T1000 (cell line): ENCODE measurements at places on chromosomes 11 and 22.

- no peak for DNase-seq
These were observed 9.6 kb upstream of the LMO1 start for GRCh38 chr11:8273287-8273686.

DNA sequence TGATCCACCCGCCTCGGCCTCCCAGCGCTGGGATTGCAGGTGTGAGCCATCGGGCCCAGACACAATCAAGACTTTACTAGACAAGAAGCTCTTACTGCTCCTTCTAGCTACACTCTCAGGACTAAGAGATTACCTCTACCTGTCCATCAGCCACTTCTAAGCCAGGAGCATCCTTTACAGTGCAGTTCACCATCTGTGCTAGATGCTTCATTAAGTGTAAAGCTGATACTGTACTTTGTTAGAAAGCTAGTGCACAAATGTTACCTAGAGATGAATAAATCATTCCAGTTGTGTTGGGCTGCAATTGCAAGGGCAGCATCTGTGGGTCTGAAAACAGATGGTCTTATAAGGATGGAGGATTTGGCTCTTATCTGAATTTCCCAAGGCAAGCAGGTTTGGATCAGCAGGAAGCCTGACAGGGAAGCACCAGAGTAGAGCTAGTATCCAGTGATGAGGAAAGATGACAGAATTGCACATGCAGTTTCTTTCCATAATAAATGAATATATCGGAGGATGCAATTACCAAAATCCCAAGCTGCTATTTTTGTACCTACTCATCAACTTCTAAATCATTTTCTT lies 58.3 kb downstream of the FAM168A start:
- DNase-seq: no peak

DNA sequence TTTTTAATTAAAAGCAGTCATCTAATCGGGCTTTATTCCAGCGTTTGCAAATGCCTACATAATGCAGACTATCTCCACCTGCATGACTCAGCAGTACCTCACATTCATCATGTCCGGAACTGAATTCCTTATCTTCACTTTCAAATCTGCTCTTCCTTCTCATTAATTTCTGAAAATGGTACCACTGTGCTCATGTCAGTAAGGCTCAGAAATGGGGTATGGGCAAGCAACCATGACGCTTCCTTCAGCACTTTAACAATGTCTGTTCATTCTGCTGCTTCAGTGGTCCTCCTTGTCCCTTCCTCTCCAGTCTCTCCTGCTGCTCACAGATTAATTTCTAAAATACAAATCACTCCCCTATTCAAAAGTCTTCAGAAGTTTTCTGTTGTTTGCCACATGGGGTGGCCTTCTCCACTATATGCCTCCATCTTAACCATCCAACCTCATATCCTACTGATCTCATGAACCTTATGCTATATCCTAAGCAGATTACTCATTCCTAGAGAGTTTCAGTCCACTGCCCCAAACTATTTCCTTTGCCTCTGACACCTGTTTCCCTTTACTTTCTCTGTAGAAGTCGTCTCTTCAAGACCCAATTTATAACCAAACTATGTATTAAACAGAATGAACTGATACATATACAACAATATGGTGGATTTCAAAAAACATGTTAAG lies 7.0 kb downstream of the GTF2H1 start:
- no peak for DNase-seq

- no peak for DNase-seq
These were observed 101.7 kb downstream of the ABTB2 start for GRCh38 chr11:34256150-34256549.

- no peak for DNase-seq
These were observed 10.4 kb upstream of the ANO1 start for GRCh38 chr11:70067591-70068341.

DNA sequence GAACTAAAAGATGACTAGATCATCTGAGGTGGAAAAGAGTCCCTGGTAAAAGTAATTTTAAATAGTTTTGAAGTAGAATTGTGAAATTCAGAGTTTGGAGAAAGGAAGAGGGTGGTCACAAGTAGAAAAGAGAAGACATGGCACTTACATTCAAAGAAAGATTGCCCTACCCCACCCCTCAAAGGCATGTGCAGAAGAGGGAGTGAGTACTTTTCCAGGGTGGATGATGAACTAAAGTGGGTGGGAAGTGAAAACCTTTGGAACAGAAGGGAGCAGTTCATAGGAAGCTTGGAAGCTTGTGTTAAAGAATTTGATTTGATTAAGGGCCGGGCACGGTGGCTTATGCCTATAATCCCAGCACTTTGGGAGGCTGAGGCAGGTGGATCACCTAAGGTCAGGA lies 23.6 kb downstream of the SREBF2 start:
- DNase-seq: no peak

DNA sequence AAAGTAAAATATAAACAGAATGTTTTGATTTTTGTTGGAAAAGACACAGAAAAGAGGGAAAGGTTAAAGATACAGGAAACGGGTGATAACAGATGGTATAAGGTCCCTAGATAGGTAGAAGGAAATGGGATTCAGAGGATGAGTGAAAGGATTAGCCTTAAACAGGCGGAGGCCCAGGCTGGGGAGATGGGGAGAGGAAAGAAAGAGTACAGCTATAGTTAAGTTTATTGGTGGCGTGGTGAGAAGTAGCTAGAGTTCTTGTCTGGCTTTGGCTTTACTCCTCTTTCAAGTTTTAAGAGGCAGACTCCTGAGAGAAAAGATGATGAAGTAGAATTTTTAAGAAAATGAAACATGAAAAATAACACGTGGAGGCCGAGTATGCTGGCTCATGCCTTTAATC lies 13.7 kb downstream of the ZBTB44 start:
- no peak for DNase-seq

DNA sequence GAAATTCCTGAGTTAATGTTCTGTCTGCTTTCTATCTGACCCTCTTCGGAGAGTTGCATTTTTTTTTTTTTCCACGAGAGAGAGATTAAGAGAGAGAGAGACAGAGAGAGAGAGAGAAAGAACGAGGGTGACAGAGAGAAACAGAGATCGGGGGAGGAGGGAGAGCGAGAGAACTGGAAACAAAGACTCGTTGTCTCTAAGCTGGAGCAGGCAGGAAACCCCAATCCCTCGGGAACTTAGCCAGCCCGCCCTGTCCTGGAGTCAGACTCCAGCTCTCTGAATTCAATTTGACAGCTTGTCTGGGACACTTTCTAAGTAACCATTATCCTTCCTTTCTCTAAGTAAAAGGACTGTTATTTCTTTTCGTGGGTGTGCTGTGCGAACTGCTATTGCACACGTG lies 76.9 kb downstream of the KCNJ1 start:
- DNase-seq: no peak

GRCh38 chr11:46630237-46630636 lies 12.9 kb downstream of the ATG13 start:
- no peak for DNase-seq

GRCh38 chr22:42493393-42493792 lies 26.2 kb downstream of the RRP7A start:
- no peak for DNase-seq
